Glomerular endothelial cell (primary cell): ENCODE measurements at places on chromosomes 4 and X. TPM values are rescaled to one million over a fixed set of nuclear protein-coding genes. Genes with fewer than 3 reads are reported as not detected.

KCNIP4 gene
- not detected in 2 replicates for total RNA-seq

MAGEC1 gene
- not detected in 2 replicates for total RNA-seq

RBMXL3 gene
- total RNA-seq = not detected in 2 replicates

SEPTIN6 gene
- 23.6 and 24.4 TPM in 2 replicates for total RNA-seq
